Cardiac ventricle fibroblast (primary cell): ENCODE measurements at places on chromosomes 13 and 19. TPM values are rescaled to one million over a fixed set of nuclear protein-coding genes. Genes with fewer than 3 reads are reported as not detected.

ARL11 gene
- total RNA-seq, result not detected in 2 replicates

TMEM238 gene
- total RNA-seq, result 0.19 and 0.83 TPM in 2 replicates

P2RY11 gene
- total RNA-seq, result 5.3 and 6.8 TPM in 2 replicates

FBXO17 gene
- 35.4 and 36.2 TPM in 2 replicates for total RNA-seq

PRODH2 gene
- not detected in 2 replicates for total RNA-seq

SHD gene
- not detected in 2 replicates for total RNA-seq

EBI3 gene
- not detected in 2 replicates for total RNA-seq

FAAP24 gene
- total RNA-seq, result 2.3 and 2.8 TPM in 2 replicates

PROZ gene
- total RNA-seq, result not detected in 2 replicates

HSPBP1 gene
- total RNA-seq, result 23.6 and 31.0 TPM in 2 replicates

RASIP1 gene
- total RNA-seq, result 3.7 and 4.1 TPM in 2 replicates

PRR20B gene
- total RNA-seq, result not detected in 2 replicates

KRTDAP gene
- not detected in 2 replicates for total RNA-seq

CYTH2 gene
- 20.3 and 57.3 TPM in 2 replicates for total RNA-seq

PRRG2 gene
- 0.29 and 3.6 TPM in 2 replicates for total RNA-seq

FFAR1 gene
- total RNA-seq, result not detected in 2 replicates

ZNF888 gene
- total RNA-seq, result 2.4 and 2.8 TPM in 2 replicates

ERICH4 gene
- not detected in 2 replicates for total RNA-seq

IRS2 gene
- total RNA-seq, result 14.3 and 17.4 TPM in 2 replicates

TEX101 gene
- total RNA-seq, result not detected in 2 replicates

VSTM2B gene
- not detected in 2 replicates for total RNA-seq

ZNF497 gene
- 0.12 and 0.29 TPM in 2 replicates for total RNA-seq

KLK14 gene
- not detected in 2 replicates for total RNA-seq

HSH2D gene
- not detected in 2 replicates for total RNA-seq

MUC16 gene
- not detected in 2 replicates for total RNA-seq

SCEL gene
- not detected in 2 replicates for total RNA-seq

DNAJB1 gene
- 49.2 and 56.2 TPM in 2 replicates for total RNA-seq

PCDH20 gene
- not detected in 2 replicates for total RNA-seq

ATP1A3 gene
- 0.05 TPM in 1 of 2 replicates, not detected in the other for total RNA-seq

FSD1 gene
- total RNA-seq, result 0.69 and 4.2 TPM in 2 replicates

SIGLECL1 gene
- not detected in 2 replicates for total RNA-seq

ADPRHL1 gene
- 0.75 and 2.7 TPM in 2 replicates for total RNA-seq

ZNF737 gene
- 7.5 and 8.6 TPM in 2 replicates for total RNA-seq

HMG20B gene
- 90.3 and 99.7 TPM in 2 replicates for total RNA-seq

TMEM150B gene
- not detected in 2 replicates for total RNA-seq

SUPT5H gene
- 75.4 and 89.8 TPM in 2 replicates for total RNA-seq

DDX39A gene
- 35.3 and 38.0 TPM in 2 replicates for total RNA-seq

DACH1 gene
- total RNA-seq, result 0.12 and 0.39 TPM in 2 replicates

NCAN gene
- not detected in 2 replicates for total RNA-seq

KL gene
- not detected in 2 replicates for total RNA-seq

RASGRP4 gene
- not detected in 2 replicates for total RNA-seq

ANKLE1 gene
- total RNA-seq, result 0.12 TPM in 1 of 2 replicates, not detected in the other

THSD8 gene
- total RNA-seq, result not detected in 2 replicates
